ENCODE measurements at places on chromosomes 2 and 18.
A peak's percentile ranks its signal among the peaks of the same experiment; 100 is the strongest.

DNA sequence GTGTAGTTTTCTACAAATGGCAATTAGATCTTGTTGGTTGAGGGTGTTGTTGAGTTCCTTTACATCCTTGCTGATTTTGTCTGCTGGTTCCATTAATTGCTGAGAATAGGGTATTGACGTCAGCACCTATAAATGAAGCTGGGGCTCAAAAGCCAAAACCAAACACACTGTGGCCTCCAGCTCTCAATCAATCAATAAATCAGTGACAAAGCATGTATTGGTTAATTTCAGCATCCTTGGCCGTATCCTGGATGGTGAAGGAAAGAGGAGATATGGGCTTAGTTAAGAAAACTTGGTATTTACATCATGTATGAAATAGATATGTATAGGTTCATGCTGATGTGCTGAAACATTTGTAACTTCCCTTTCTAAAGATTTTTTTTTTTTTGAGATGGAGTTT is 13.2 kb upstream of the APOB start:
- DNase-seq: no peak

- DNase-seq: no peak
These were observed 53.5 kb upstream of the RMDN2 start for GRCh38 chr2:37871456-37872191.

DNA sequence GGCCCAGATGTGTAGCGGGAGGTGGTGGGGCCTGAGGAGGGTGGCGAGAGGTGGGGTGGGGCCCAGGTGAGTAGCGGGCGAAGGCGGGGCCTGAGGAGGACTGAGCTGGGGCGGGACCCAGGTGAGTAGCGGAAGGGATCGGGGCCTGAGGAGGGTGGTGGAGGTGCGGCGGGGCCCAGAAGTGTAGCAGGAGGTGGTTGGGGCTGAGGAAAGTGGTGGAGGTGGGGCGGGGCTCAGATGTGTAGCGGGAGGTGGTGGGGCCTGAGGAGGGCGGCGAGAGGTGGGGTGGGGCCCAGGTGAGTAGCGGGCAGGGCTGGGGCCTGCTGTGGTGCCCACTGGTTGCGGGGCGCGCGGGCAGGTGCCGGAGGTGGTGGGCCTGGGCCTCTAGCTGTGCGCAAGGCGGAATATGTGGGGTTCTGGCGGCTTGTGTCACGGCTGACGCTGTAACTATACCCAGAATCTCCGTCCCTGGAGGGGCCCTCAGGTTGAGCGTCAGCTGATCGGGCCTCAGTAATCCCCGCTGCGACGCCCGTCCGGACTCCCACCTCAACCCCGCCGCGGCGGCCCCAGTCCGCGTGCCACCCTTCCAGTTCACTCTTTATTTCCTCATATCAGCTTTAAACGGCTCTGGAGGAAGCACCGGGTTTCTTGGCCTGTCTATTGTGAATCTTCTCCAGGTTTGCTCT is 866 bp upstream of the SF3B6 start:
- no peak for DNase-seq

GRCh38 chr18:22434973-22435608 is 17.4 kb upstream of the CTAGE1 start:
- no peak for DNase-seq

DNA sequence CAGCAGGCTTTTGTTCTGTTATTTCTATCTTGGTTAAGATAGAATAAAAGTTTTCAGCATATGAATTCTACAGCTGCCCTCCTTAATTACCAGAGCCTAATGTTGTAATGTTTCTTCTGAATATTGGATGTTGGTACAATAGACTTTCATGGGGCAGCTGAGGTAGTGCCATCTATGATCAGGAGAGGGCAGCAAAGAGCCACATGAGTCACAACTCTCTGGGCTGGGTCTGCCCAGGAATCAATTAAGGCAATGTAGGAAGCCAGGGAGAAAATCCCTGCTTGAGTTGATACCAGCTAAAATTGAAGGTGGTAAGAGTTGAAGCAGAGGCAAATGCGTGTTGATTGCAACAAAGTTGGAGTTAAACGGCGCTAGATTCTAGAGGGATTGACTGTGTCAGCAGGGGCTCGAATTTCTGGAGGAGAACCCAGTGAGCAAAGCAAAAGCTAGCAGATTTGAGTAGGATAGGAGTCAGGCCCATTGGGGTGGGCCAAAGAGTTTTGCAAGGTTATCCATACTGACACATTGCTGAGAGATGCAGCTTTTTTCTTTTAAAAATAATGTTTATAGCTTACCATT is 10.6 kb upstream of the MC5R start:
- DNase-seq: peak; percentile 70

- DNase-seq: no peak
These were observed 41.1 kb downstream of the LDLRAD4 start for GRCh38 chr18:13259701-13260100.

- DNase-seq: no peak
These were observed 37.4 kb downstream of the NCKAP1 start for GRCh38 chr2:183000846-183001245.

DNA sequence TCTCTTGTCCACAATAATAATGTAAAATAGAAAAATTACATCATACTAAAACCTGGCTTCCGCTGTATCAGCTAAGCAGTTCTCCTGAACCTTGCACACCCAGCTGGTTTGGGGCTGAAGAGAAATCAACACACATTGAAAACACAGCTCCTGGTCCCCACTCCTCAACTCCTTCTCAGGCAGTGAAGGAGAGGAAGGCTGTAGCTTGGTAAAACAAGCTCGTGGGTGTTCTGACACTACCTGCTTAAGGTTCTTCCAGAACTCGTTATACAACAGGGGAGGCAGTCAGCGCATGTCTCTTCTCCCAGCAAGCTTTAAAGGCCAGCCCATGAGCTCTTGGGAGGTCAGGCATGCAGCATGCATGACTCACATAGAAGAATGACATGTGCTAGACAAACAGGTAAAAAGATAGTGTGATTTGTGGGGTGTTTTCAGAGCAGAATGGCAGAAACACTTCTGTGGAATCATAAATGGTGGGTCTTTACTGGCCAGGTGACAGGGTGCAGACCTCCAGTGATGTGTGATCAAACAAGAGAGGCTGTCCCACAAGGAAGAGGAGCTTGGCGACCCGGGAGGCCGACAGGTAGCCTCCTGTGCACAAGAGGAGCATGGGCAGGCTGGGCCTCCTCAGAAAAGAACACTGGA is 69.1 kb downstream of the UXS1 start:
- no peak for DNase-seq

- DNase-seq: no peak
These were observed 27.2 kb upstream of the BBS5 start for GRCh38 chr2:169452080-169452479.

GRCh38 chr2:27038631-27039339 is 6.0 kb downstream of the TMEM214 start:
- no peak for DNase-seq

DNA sequence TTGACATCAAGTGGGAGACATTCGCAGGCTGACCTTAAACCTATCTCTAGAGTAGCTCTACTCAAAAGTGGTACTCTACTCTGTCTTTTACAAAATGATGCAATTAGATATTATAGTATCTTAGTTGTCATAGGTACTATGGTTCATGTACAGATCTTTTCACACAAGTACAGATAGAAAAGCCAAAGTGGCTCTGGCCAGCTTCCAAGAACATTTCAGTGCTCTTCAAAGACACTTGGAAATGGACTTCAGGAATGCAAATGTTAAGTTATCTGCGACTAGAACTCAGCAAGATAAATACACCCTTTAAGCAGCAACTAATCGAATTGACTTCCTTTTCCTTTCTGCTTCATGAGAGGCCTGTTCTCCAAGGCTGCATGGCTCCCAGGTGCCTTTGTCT is 718.7 kb upstream of the FAM98A start:
- DNase-seq: no peak

DNA sequence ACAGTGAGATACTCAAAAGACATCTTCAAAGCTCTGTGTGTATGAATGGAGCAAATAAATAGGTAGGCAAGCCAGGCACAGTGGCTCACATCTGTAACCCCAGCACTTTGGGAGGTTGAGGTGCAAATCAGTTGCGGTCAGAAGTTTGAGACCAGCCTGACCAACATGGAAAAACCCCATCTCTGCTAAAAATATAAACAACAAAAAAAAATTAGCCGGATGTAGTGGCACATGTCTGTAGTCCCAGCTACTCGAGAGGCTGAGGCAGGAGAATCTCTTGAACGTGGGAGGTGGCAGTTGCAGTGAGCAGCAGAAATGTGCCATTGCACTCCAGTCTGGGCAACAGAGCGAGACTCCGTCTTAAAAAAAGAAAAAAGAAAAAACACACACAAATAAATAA is 945.1 kb upstream of the PIK3C3 start:
- no peak for DNase-seq

DNA sequence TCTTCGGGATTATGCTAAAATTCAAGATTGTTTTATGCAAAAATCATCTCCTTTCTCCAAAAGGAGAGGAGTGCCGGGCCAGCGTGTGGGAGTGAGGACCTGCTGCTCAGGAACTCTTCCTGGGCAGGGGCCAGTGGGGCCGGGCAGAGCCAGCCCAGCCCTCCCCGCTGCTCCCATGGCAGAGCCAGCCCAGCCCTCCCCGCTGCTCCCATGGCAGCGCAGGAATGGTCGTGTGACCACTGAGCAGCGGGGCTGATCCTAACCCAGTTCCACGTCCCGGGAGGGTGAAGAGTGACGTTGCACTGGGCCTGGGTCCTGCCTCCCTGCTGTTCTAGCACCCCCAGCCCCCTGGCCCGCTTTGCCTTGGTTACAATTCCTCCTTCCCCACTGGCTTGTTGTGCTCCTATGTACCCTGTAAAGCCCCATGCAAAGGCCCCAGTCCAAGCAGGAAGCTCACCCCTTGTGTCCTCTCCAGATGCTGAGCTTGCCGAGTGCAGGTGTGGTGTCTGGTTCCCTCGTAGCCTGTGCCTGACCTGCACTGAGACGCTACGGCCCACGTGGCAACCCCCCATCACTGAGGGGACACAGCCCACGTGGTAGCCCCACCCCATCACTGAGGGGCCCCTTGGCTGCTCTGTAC is 11.4 kb upstream of the NEU4 start:
- DNase-seq: no peak

- no peak for DNase-seq
These were observed 415.3 kb upstream of the VWC2L start for GRCh38 chr2:213995400-213996105.

DNA sequence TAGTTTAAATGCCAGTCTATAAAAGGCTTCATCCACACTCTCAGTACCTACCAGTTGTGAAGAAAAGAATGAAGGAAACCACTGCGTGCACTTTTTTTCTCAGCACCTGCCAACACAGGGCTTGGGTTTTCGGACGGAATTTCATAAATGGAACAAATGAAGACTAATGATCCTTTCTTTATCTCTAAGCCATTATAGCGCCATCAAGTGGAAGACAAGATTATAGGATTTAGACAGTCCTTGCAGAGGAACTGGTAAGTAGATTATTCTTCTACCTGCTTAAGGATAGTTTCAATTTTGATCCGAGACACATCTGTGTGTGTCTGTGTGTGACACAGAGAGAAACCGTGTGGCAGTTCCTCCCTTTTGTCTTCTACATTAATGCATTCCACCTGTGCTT is 245.6 kb downstream of the NRXN1 start:
- DNase-seq: no peak

DNA sequence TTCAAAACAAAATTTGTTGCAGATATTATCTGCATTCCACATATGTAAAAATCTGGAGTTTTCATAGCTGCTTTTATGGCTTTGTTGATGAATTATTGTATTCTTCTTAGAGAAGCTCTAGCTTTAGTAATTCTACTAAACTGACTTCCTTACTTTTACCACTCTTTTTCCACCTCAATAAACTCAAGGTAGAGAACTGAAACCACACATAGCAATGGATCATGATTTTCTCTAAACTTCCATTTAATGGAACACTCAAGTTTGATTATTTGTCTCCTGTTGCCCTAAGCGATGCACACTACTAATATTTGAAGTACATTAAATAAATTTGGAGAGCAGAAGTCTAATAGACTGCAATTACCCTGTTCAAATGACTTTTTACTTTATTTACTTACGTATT is 192.0 kb downstream of the NBAS start:
- no peak for DNase-seq

DNA sequence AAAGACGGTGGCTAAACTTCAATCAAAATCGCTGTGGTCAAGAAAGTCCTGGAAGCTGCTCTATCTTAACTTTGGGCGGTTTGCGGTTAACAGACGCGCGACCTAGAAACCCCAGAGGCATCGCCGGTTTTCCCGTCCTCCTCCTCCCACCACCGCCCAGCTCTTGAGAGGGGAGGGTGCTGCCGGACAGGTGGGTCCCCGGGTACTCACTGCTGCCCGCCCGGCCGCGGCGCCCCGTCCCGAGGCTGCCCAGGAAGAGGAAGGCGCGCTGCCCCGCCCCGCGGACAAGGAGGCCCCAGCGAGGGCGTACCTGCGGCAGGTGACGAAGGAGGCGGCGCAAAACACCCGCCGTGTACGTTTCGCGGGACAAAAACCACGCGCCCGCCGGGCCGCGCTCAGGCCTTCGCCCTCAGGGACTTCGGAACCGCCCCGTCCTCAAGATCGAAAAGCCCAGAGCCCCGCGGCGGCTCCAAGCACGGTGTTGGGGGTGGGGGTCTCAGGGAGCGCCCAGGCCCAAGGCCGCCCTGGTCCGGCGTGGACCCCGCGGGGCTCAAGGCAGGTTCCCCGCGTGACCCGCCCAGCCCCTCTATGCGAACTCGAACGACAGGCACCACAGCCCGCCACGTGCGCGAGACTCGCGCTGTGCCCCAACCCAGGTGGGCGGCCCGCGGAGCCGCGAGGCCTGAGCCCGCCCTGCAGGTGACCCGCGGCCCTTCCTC is at the start of gene SH3YL1:
TSS of gene SH3YL1 (minus strand) at position 259 of the 719 bp plus-strand sequence. CDS start at position 211, 48 bp downstream.
- DNase-seq: peak; percentile 62

DNA sequence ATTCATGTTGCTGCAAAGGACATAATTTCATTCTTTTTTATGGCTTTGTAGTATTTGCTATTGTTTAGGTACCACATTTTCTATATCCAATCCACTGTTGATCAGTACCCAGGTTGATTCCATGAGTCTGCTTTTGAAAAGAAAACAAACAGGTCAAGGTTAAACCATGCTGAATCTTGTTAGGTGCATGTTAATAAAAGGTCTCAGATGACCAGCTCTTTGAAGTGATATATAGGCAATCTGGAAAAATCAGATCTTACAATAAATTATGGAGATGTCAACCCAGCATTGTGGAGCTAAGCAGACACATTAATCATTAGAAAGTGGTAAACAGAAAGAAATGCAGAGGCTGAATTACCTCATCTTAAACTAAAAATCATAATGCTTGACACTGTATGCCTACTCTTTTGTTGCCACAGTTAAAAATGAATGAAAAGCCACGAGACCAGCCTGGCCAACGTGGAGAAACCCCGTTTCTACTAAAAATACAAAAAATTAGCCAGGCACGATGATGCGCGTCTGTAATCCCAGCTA is 246.0 kb downstream of the CTNNA2 start:
- DNase-seq: no peak
